Peyer's patch (tissue), 4 donors: ENCODE measurements at places on chromosomes 5 and 9.

GRCh38 chr9:99353408-99353807, 131.3 kb downstream of the SEC61B start:
- no peak for DNase-seq

DNA sequence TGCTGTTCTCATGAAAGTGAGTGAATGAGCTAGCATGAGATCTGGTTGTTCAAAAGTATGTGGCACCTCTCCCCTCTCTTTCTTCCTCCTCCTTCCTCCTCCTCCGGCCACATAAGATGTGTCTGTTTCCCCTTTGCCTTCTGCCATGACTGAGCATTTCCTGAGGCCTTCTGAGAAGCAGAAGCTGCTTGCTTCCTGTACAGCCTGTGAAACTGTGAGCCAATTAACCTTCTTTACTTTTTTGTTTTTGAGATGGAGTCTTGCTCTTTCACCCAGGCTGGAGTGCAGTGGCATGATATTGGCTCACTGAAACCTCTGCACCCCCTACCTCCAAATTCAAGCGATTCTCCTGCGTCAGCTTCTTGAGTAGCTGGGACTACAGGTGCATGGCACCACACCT, 6.1 kb downstream of the S100Z start:
- DNase-seq, result no peak

- no peak for DNase-seq
These were observed 33.3 kb downstream of the ADRB2 start for GRCh38 chr5:148859703-148860102.

- DNase-seq, result no peak
These were observed 215.5 kb upstream of the TNC start for GRCh38 chr9:115333277-115334070.

- DNase-seq, result no peak
These were observed 2.6 kb upstream of the GABRB2 start for GRCh38 chr5:161549106-161549505.

DNA sequence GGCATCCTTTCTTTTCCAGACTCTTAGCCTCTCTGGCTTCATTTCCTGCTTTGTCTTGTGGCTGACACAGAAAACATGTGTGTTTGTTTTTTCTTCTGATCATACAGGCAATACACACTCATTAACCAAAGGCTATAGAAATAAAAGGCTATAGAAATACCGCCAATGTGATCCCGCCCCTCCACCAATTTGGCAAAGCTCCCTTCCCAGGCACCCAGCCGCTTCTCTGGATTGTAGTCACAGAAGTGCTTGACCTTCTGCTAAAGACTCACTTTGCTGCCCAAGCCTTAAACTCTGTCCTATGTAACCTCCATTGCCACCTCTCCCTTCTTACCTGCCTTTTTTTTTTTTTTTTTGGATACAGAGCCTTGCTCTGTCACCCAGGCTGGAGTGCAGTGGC, 5.3 kb downstream of the TXNDC15 start:
- no peak for DNase-seq

DNA sequence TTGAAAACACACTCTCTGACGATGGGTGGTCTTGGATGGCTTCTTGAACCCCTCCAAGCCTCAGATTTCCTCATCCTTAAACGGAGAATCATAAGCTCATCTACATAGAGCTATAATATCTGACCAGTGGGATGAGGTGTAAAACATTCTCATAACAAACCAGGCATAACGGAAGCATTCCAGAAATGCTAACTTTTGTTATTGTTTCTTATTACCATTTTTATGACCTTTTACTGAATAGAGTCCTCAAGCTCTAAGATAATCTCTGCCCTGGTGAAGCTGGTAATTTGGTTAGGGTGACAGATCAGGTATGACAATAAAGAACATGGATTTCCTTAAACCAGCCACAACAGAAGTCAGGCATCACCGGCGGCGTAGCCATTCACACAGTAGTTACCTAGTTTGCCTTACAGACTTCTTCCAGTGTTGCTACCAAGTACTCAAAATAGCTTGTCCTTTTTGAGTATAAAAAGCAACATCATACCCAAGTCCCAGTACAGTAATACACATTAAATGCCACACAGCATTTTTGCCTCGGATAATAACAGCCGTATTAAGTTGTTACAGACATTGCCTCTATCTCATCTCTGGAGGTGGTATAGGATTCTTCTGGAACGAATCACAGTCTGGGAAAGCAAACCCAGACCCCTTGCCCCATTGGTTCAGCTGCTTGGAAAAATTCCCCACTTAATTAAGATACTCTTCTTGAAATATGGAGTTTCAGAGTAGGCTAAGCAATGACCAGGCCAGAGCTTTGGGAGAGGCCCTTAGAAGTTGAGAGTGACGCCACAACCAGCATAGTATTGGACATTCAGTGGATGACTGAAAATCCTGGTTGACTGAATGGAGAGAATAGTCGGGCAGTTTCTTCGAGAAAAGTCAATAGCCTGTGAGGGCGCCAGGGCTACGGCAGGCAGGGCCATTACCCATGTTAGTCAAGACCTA, 252.5 kb downstream of the SLIT3 start:
- no peak for DNase-seq

DNA sequence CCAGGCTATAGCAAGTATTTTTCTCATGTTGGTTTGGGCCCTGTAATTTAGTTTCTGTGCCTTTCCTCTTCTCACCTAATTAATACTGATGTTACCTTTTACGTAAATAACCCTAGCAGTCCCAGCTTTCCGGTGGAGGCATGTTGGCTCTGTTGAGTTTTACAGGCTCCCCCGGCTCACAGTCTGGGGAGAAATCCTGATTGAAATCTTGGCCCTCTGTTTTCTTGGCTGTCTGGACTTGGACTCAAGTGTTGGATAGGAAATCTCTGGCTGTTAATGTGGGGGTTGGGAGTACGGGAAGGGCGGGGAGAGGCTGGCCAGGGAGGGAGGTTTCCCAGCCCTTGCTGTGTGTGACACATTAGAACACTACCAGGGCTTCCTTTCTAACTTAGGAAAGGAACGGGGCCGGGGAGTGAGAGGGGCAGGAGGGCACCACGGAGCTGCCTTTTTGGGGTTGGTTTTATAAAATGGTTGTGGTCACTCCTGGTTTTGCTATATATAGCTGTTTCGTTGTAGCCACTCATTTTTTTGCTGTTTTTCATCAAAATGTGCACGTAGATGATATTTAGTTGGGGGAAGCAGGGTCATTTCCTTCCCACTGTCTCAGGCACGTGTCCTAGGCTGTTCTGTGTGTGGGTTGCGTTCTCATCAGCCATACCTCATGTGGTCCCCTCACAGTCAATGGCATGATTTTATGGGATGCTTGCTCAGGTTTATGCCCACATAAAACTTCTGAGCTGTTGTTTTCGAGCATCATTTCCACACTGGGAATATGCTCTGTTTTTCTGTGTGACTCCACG, 11.0 kb downstream of the TRIO start:
- DNase-seq, result peak; percentile 36

DNA sequence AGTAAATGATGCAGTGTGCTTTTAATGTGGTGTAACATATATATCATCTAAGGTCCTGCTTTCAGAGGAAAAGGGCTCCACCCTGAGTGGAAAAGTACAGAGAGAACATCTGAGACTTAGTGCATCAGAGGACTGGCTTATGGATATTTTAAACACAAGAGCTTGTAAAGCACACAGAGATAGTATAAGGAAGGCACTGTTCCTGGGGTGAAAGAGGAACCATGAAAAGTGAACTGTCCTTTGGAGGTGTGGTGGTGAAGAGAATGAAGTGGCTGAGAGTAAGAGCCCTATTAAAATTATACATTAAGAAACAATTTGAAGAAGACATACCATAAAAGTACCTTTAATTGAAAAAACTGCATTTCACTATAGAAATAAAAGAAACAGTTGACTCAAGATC, 68.9 kb downstream of the CSF2 start:
- DNase-seq, result no peak

DNA sequence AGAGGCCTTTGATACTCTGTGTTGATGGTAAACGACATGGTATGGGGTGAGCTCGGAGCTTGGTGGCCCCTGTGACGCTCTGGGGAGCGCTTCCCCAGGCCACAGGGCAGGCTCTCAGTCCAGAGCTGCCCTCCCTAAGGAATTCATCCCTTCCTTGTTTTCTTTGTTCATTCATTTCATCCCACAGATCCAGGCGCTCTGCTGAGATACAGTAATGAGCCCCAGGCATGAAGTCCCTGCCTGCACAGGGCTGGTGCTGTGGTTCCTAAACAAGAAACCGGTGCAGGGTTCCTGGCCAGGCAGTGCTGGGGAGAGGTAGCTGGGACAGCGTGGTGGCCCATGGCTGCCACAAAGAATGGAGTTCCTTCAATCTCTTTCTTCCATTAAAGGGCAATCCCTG, 14.4 kb downstream of the NEK6 start:
- DNase-seq, result no peak

GRCh38 chr5:67165526-67166459, 30.8 kb downstream of the CD180 start:
- peak; percentile 95 for DNase-seq

GRCh38 chr9:20848490-20848889, 164.4 kb downstream of the FOCAD start:
- no peak for DNase-seq
